ENCODE measurements at places on chromosomes 3 and 15. TPM values are rescaled to one million over a fixed set of nuclear protein-coding genes. Genes with fewer than 3 reads are reported as not detected.

- DNase-seq, result no peak
Observed at GRCh38 chr15:42456531-42456930, 34.4 kb downstream of the ZNF106 start.

GRCh38 chr3:151259664-151260063, 18.7 kb downstream of the P2RY14 start:
- no peak for DNase-seq

GRCh38 chr15:83833569-83833968, 179.6 kb downstream of the ADAMTSL3 start:
- DNase-seq, result no peak

DNA sequence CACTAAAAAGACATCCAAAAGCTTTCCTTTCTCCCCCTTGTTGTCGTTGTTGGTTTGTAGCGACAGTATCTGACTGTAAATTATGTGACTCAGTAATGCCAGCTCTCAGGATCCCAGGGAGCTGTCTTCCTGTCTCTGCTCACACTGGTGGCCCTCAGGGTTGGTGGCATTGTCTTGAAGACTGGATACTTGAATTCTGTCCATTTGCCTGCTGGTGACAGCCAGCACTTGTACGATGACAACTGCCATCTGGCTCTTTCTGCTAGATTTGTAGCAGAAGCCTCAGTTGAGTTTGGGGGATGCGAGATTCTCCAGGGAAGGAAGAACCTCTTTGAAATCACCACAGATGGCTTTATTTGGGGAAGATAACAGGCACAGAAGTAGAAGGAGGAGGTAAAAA, 120.8 kb downstream of the ARPP21 start:
- DNase-seq, result no peak

DNA sequence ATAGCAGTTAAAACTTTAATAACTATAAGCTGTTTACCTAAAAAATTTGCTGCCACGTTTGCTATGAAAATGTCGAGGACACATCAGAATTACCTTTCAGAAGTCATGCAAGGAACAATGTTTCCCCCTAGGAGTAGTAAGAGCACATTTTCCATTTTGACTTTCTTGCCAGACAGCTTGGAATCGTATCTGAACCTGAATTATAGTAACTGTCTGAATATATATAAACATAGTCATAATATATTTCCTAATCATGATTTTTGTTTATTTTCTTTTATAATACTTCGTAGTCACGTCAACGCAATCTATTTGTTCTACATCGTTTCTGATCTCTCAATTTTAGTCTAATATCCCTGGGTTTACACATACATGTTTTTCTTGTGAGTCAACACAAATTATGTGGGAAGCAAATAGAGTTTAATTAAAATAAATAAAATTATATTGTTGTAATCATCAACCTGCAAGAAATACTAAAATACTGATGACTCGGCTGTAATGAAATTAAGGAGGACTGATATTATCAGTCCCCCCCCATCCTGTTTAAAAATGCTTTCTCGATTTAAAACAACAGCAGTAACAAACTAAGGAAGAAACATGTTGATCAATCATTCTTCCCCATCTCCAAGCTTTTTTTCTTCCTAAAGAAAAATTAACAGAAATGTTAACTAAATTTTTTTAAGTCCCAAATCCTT, 78.4 kb downstream of the MME start:
- no peak for DNase-seq

GRCh38 chr3:63662500-63662899, 10.0 kb downstream of the SNTN start:
- no peak for DNase-seq

Gene ACKR2
- 3.3 TPM for total RNA-seq

GRCh38 chr15:36185438-36185837, 394.0 kb upstream of the CDIN1 start:
- no peak for DNase-seq

GRCh38 chr3:51673802-51674654, 3.0 kb downstream of the TEX264 start:
- DNase-seq, result no peak

GRCh38 chr3:67389176-67389575, 265.2 kb downstream of the SUCLG2 start:
- no peak for DNase-seq

DNA sequence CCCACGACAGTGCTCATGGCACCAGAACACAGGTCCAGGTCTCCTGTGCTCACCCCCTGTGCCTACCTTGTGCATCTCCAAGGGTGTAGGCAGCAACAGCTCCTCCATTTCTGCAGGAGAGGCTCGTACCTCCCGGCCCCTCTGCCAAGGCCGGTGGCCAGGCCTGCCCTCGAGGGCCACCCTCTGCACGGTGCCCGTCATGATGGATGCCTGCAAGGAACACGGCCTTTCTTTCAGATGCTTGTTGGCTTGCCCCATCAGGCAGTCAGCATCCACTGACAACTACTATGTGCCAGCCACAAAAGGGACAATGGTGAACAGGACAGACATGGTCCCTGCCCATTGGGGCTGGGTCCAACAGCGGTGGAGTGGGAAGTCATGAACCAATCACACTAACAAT, 43.8 kb downstream of the GRIP2 start:
- no peak for DNase-seq

DNA sequence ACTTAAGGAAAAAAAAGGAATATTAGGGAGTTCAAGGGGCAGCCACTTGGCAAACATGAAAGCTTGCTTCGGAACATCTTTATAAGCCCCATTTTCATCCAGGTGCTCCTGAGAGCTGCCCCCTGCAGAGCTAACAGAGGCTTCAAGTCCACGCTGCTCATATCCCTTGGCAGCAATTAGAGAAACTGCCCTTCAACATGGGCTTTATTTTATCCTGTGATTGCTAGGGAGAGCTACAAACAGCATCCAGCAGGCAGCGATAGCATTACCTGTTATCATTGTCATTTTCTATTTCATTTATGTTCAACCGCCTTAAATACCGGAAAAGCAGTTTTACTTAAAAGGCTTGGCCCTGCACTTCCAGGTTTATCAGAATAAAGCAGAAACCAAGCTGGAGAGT, 68.4 kb upstream of the MCTP2 start:
- DNase-seq, result no peak

Gene LPP
- 60.6 TPM for total RNA-seq

DNA sequence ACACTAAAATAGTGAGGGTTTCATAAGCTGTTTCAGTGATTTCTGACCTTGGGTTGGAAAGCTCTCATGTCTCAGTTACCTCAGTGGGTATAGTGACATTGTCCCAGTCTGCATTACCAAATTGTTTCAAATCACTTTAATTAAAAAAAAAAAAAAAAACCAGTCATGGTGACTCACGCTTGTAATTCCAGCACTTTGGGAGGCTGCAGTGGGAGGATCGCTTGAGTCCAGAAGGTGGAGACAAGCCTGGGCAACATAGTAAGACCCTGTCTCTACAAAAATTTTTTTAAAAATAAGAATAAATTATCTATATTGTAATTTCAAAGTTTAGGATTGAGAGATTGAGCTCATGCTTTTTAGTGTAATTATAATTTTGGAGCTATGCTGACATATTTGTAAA, 78.0 kb downstream of the MBNL1 start:
- no peak for DNase-seq

GRCh38 chr3:176147251-176147650, 1050.0 kb downstream of the TBL1XR1 start:
- DNase-seq, result no peak

DNA sequence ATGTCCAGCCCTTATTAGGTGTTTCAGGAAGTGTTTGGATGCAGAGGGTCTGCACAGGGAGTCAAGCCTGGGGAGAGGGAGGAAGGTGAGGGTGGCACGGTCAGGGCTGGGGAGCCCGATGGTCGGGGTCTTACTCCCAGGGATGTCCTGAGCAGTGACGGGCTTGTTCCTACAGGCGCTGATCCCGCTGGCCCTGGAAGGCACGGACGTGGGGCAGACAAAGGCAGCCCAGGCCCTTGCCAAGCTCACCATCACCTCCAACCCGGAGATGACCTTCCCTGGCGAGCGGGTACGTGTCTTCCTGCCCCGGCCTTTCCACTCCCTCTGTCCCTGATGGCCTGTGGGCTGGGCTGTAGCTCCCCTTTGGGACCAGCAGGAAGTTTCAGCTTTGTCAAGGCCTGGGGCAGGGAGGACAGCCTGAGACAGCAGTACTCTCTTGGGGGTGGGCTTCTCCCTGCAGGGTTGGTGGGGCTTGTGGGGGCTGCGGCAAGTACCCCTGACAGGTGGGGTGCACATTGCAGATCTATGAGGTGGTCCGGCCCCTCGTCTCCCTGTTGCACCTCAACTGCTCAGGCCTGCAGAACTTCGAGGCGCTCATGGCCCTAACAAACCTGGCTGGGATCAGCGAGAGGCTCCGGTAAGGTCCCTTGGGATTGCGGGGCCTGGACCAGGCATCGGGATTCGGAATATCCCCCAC, 4.6 kb upstream of the RCCD1 start:
- DNase-seq, result no peak

DNA sequence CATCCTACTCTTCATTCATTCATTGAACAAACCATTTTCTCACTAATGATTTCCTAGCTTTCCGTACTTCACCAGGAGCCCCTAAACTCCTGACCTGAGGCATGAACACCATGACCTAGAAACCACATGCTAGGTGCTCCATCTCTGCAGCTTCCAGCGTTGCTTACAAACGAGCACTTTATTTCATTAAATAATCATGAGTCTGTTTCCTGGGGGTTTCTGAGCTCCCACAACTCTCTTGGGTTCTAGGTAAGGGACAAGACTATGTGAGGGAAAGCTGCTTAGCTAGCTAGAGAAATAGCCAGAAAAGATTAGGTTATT, 1.3 kb downstream of the MAP2K1 start:
- DNase-seq, result no peak

Gene SMCO1
- not detected for total RNA-seq

- peak; percentile 49 for DNase-seq
Observed at GRCh38 chr15:92091155-92091734, 237.7 kb downstream of the SLCO3A1 start.

Gene ZNF80
- not detected for total RNA-seq

DNA sequence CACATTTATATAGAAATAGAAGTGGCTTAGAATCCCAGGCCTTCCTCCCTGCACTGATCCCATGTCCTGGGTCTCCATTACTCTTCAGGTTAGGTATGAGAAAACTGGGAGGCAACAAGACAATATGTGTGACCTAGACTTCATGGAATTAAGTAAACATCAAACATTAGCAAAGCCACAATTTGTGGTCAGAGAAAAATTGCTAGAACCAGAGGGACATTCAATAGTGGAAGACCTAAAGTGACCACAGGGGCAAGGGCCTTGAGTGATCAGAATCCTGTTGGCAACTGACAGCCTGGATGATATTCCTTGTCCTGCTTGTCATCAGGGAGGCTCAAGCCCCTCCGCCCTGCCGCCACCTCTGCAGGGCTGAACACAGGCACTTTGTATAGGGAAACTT, 322.8 kb upstream of the CTNNB1 start:
- DNase-seq, result no peak

All from body of pancreas (tissue), 4 donors.